NCI-H82 (cell line): ENCODE measurements at places on chromosomes 16 and 17.

DNA sequence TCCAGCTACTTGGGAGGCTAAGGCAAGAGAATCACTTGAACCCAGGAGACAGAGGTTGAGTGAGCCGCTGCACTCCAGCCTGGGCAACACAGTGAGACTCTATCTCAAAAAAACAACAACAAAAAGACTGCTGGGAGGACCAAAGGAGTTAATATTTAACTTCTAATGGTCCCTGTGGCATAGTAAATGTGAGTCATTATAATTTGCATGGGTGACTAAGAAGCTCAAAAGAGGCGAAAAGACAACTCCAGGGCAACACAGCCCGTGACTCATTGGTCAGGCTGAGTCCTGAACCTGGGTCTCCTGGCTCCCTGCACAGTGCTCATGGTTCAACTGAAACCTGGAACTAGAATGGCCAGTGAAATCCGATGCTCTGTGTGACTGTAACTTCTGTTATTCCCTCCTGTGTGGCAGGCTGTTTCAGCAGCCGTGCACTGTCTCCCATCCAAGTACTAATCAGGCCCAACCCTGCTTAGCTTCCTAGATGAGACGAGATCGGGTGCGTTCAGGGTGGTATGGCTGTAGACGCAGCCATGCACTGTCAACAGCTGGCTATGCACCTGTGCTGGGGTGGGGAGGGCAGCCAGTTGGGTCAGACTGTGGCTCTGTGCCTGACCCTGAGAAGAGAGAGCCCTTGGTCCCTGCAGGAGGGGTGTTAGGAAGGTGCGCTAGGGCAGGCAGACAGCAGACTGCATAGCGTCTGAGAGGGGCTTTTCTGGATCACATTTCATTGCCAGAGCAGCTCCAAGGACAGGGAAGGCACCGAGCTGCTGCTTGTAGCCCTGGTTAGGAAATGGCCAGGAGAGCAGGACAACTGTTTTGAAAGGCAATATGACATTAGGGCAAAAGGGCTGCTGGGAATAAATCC, 14.5 kb upstream of the GPRC5C start:
- DNase-seq, result peak; percentile 52

DNA sequence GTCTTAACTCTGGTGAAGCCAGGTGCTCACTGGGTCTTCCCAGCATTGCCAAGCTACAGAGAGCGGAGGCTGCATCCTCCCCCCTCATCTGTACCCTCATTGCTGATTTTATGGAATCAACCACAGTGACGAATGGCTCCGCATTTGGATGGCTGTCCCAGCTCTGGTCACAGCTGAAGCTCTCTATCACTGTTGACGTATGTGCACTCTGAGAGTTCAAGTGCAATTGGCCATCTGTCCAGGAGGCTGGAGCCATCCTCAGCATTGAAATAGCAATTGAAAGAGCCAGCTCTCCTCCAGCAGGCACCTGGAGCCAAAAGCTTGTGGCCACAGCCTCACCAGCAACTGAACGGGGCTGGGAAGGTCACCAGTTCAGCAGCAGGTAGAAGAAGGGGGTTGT, 494.1 kb downstream of the TMEM114 start:
- peak; percentile 13 for DNase-seq

DNA sequence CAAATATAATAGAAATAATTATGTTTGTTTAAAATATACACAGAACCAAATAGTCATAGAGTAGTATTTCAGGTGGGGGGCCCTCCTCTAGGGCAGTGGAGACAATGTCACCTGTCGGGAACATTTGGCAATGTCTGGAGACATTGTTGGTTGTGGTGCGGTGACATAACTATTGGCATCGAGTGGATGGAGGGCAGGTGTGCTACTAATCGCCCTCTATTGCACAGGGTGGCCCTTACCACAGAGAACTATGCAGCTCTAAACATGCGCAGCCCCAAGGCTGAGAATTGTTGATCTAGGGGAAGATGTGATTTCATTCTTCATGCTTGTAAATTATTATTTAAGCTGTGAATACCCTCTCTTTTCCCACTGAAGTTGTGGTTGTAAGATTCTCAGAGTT, 594.0 kb downstream of the WWOX start:
- no peak for DNase-seq

DNA sequence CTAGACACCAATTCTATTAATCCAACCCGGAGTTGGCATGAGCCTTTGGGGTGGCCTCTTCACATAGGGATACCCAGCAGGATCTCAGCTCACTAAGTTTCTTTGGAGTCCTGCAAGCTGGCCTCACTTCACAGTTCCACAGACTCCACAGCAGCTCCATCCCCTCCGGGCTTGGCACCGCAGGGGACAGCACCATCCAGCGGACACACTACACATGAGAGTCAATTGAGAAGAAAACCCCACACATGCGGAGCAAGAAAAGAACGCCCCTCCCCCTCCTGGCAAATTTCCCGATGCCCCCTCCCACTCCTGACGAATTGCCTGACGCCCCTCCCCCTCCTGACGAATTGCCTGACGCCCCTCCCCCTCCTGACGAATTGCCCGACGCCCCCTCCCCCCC, 31.1 kb downstream of the KLHDC4 start:
- DNase-seq, result no peak

- no peak for DNase-seq
These were observed 4.4 kb downstream of the CFAP97D1 start for GRCh38 chr17:43784628-43785101.

GRCh38 chr17:66675273-66675990, 159.5 kb upstream of the CACNG5 start:
- no peak for DNase-seq

- peak; percentile 90 for DNase-seq
These were observed 19.1 kb upstream of the TEX2 start for GRCh38 chr17:64281962-64282752.

DNA sequence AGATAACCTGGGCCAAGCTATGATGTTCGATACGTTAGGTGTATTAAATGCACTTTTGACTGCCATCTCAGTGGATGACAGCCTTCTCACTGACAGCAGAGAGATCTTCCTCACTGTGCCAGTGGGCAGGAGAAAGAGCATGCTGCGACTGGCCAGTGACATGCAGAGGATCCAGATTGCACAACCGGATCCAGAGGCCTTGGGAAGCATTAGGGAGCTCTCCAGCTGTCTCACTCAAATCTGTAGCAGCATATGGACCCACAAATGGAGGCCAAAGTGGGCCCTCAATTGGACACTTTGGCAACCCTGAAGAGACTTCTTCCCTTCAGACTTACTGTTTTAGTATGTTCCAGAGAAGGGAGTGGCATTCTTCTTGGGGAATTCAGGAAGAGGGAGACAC, 20.9 kb downstream of the PDZD9 start:
- DNase-seq, result no peak

- no peak for DNase-seq
These were observed 24.1 kb downstream of the SLC7A5 start for GRCh38 chr16:87845213-87845612.

DNA sequence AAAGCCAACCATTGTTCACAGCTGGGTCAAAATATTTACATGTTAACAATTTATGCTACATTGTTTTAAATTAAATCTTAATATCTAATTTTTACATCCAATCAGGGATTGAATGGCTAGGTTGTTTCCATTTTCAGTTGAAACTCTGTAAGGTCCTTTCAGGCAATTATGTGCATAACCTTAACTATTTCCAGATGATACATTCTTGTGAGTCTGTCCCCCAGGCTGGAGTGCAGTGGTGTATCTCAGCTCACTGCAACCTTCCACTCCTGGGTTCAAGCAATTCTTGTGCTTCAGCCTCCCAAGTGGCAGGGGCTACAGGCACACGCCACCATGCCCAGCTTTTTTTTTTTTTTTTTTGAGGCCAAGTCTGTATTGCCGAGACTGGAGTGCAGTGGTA, 10.4 kb downstream of the CDC42EP4 start:
- no peak for DNase-seq

DNA sequence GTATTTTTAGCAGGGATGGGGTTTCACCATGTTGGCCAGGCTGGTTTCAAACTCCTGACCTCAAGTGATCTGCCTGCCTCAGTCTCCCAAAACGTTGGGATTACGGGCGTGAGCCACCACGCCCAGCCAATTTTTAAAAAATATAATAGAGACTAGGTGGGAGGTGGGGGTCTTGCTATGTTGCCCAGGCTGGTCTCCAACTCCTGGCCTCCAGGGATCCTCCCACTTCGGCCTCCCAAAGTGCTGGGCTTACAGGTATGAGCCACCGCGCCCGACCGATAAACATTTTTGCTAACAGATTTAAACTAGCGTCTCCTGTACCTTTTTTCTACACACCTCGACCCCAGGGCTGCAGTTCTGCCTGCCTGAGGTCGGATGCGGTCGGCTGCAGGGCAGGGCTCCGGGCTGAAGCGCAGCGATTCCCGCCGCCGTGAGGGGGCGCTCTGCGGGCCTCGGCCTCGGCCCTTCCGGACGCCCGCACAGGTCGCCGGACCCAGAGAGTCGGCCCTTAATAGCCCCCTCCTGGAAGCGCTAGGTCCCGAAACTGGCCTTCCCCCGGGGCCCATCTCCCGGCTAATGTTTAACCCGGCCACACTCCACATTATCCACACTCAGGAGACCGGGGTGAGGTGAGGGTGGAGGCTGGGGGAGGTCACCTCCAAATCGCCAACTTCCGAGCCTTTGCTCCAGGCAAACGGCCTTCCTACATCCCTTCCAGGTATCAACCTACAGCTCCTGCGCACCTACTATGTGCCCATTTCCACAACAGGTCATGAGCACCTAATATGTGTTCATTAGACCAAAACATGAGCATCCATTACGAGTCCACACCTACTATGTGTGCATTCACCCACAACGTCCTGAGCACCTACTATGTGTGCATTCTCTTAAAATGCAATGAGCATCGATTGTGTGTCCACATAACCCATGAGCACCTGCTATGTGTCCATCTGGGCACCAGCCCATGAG, 2.0 kb upstream of the GLIS2 start:
- DNase-seq, result peak; percentile 57

DNA sequence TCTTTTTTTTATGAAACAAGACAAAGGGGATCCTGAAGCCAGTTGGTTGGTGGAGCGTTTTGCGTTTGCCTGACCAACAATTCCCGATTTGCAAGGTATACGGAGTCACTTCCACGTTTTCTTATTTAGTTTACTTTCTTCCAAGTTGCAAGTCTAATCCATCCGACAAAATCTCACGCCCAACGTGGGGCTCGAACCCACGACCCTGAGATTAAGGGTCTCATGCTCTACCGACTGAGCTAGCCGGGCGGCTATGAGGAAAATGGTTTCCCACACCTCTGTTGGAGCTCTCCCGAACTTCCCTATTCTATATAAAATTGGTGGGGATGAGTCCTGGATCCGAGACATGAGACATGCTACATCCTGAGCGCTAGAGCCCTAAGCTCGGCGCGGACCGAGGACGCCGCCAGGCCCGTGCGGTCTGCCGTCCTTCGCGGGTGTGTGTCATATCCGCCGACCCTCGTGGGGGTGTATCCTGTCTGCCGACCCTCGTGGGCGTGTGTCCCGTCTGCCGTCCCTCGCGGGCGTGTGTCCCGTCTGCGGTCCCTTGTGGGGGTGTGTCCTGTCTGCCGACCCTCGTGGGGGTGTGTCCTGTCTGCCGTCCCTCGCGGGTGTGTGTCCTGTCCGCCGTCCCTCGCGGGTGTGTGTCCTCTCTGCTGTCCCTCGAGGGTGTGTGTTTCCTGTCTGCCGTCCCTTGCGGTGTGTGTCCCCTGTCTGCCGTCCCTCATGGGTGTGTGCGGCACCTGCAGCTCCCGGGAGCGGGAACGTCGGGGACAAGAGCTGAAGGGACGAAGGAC, 22.6 kb downstream of the ZNF213 start:
- peak; percentile 95 for DNase-seq

DNA sequence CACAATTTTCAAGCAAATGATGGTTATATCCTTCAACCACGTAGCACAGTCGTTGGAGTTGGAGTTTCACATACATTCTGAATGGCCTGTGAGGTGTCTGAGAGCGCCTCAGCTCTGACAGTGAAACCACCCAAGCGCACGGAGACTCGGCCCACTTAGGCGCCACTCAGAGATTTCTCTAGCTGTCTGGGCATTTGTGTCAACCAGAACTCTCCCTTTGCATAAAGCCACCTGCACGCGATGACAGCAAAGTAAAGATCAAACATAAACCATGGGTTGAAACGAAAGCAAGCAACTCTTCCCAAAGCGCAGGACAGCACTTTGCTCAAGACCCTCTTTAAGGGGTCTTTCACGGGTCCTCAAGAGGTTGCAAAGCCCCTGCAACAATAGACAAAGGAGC, 533 bp downstream of the SLC6A4 start:
- no peak for DNase-seq

DNA sequence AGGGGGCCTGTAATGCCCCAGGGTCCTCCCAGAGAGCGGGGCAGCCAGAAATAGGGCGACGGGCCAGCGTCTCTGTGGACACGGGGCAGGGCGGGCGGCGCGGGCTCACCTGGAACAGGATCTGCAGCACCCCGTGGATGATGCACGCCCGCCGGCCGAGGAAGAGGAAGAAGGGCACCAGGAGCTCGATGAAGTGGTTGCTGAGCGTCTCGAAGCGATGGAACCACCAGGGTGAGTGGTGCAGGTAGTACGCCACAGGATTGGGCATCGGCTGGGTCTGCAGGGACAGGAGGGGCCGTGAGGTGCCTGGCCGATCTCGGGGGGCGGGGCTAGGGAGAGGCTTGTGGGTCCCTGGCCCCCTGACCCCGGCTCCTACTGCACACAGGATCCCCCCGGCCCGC, 78.9 kb upstream of the GNG13 start:
- DNase-seq, result no peak

DNA sequence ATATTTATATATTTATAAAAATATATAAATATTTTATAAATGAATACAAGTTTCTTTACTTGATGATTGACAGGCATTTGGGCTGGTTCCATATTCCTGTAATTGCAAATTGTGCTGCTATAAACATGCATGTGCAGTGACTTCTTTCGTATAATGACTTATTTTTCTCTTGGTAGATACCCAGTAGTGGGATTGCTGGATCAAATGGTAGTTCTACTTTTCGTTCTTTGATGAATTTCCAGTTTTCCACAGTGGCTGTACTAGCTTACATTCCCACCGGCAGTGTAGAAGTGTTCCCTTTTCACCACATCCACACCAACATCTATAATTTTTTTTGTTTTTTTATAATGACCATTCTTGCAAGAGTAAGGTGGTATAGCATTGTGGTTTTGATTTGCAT, 7.8 kb downstream of the ACSM2B start:
- DNase-seq, result no peak

- no peak for DNase-seq
These were observed 1.7 kb downstream of the KCNJ12 start for GRCh38 chr17:21377705-21378396.

DNA sequence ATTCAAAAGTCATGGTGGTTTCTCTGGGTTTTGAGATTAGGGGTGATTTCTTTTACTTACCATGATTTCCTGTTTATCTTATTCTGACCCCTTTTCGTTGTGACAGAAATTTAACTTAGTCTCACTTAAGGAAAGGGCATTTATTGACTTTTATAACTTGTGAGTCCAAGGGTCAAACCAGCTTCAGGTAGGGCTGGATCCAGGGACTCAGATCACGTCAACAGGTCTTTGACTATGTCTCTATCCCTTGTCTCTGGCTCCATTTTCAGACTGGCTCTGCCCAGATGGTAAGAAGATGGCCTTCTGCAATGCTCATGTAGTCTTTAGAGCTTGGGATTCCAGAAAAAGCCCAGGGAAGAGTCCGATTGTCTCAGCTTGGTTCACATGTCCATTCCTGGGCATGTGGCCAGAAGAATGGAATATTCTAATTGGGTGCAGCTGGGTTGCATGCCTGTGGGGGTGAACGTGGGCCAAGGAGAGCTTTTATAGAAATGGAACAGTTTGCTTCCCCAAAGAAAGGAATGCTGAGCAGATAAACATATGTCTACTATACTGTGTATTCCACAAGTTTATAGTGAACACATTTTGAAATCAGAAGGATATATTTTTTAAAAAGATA, 13.4 kb downstream of the USP43 start:
- DNase-seq, result no peak
